Cerebellar cortex (tissue), 1 donor: ENCODE measurements at places on chromosomes 2 and 18.
A peak's percentile ranks its signal among the peaks of the same experiment; 100 is the strongest.

- no peak for DNase-seq
Observed at GRCh38 chr18:35778850-35779627, 193.4 kb upstream of the RMP24 start.

DNA sequence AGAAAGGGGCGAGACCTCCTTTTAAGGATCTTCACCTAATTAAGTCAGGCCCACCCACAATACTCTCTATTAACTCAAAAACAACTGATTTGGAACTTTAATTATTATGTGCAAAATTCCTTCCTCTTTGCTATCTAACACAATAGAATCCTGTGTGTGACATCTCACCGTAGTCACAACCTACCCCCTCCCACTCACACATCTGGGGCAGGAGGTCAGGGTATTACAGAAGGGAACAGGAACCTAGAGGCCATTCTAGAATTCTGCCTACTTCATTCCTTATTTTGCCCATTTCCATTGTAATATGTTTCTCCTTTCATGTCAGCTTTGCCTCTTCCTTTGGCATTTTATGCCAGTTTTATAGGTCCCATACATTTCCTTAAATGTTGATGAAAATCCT lies 829.3 kb upstream of the ID2 start:
- no peak for DNase-seq

DNA sequence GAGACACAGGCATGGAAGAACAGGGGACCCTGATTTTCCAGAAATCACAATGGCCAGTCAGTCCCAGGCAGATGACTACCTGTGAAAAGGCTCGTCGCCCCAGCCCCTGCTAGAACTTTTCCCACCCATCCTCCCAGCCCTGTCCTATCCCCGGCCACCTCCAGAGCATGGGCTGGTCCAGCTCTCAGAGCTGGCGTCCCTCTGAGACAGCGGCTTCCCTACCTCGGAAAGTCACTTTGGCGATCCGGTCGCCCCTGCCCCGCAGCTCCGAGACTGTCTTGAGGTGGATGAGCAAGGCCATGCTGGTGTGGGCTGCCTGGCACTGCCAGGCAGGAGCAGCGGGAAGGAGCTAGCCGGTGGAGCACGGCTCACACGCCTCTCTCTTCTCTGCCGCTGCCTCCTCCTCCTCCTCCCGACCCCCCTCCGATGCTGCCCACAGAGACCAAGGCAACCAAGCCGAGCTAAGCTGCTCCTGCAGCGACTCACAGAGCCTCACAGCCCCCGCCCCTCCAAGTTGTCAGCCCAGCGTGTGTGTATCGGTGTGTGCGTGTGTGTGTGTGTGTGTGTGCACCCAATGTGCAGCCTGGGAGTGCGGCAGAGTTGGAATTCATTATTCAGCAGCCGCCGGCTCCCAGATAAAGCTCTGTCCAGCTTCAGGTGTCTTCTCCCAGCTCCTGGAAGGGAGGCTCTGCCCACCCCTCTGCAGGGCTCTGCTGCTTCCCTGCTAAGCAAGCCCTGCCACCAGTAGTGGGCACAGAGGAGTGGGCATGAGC lies 80.5 kb upstream of the OTOF start:
- peak; percentile 15 for DNase-seq

DNA sequence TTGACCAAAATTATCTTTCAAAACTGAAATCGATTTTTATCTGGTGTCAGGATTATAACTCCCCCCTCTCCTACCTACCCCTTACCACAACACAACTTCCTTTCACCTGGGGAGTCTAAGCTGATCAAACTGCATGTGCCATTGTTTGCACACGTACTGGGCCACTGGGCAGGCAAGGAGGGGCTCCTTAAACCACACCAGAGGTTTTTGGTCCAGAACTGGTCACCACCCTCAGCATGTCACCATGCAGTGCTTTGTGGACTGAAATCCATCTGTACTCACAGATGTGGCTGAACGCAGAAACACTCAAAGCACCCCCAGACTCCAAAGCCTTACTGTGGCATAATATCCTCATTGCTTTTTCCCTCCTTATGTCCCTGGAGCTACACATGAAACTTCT lies 13.9 kb upstream of the ARHGAP25 start:
- no peak for DNase-seq

- DNase-seq, result no peak
Observed at GRCh38 chr2:231573096-231573495, 19.6 kb upstream of the TEX44 start.

- no peak for DNase-seq
Observed at GRCh38 chr2:41933585-41934320, 114.1 kb upstream of the PKDCC start.

DNA sequence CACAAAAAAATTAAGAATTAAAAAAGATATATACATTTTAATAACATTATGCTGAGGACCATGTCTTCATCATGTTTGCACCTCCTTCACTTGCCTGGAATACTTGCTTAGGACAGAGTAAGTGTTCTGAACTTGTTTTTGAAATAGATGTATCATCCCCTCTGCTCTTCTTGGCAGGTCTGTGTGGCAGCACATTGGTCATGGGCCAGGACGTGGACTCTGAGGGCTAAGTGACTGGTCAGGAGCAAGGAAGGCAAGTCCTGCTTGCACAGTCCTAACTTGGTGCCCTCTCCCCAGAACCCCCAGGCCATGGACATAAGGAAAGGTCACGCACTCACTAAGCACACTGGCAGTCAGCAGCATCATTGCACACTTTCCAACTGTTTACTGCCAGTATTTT lies 95.8 kb downstream of the PTPRM start:
- DNase-seq, result no peak

GRCh38 chr2:190443778-190444481 lies 35.8 kb downstream of the MFSD6 start:
- DNase-seq, result no peak

DNA sequence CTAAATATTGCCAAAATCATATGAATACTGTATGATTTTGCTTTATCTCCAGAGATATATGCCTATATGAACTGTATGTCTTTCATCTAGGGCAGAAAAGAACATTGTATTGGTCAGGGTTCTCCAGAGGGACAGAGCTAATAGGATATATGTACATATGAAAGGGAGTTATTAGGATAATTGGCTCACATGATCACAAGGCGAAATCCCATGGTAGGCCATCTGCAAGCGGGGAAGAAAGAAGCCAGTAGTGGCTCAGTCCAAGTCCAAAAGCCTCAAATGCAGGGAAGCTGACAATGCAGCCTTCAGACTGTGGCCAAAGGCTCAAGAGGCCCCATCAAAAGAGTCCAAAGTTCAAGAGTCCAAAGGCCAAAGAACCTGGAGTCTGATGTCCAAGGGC lies 209.9 kb downstream of the RNF144A start:
- no peak for DNase-seq

DNA sequence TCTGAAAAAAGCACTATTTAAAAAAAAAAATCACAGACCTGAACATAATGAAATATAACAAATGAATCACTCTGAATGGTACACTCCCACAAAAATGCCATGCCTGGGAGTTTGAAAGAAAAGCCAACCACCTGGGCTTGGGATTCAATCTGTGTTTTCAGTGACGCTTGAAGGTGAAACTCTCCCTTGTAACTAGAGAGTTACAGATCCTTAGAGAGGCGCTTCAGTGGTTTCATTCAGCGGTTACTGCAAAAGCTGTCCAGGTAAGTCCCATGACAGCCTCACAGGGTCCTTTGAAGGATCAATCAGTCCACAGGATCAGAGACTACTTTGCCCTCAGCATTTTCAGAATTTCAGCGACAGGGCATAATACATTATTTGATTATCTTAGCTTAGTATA lies 627.3 kb downstream of the IRS1 start:
- no peak for DNase-seq

GRCh38 chr2:240895656-240896388 lies at the start of gene MAB21L4:
MAB21L4 (minus strand) TSS chr2:240896156; CDS start chr2:240895997, 159 bp downstream.
- no peak for DNase-seq

DNA sequence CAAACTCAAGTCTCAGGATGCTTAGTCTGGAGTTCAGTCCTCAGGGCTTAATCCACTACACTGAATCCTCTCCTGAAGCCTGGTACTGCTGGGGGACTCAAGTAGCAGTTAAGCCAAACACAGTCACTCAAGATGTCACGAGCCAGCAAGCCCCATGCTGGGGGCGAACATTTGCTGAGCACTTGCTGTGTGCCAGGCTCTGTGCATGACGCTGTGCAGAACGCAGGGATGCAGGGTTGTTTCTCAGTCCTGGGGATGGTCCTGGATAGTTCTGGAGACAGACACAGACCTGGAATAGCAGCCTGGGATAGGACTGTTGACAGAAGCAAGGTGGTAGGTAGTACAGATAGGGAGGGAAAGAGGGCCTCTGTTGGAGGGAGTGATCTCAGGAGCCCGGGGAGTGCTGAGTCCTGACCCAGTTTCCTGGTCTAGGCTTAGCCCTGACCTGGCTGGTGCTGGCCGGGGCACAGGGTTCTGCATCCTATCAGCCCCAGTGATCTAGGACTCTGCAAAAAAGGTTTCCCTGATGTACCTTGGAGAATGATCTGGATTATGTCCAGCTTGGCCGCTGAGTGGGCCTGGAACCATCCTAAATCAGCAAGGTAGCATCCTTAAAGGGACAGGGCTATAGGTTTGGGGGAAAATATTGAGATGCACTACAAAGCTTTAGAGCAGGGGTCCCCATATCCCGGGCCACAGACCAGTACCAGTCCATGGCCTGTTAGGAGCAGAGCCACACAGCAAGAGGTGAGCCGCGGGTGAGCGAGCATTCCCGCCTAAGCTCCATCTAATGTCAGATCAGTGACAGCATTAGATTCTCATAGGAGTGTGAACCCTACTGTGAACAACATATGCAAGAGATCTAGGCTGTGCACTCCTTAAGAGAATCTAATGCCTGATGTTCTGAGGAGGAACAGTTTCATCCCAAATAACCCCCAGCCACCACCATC lies 54.7 kb upstream of the OTOF start:
- DNase-seq, result peak; percentile 85

DNA sequence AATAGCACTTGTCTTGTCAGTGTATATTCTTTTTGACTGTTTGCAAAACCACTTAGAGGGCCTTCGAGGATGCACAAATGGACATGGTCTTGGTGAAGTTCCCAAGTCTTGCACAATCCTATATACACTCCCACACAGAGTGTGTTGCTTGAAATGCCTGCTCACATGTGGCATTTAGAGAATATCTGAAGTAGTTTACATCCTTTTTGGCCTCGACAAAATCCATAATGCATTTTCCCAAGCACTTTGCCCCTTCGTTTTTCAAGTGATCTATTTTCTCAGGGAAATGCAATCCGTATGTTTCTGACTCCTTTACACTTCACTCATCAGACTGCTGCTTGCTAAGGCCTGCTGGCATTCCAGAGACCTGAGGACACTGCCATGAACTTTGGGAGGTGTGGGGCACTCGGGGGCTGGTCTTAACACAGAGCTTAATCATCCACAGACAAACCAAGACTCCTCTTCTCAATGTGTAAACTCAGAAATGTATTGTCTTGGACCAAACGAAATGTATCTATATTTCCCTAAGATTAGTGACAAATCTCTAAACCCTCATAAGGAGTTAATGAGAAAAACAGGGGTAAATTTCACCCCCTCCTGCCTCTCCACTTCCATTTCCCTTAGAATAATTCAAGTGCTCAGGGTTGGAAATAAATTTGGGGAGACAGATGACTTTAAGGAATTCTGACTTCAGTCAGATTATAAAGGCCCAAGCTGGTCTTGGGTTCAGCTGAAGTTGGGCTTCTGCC lies 219.3 kb upstream of the APCDD1 start:
- DNase-seq, result no peak

DNA sequence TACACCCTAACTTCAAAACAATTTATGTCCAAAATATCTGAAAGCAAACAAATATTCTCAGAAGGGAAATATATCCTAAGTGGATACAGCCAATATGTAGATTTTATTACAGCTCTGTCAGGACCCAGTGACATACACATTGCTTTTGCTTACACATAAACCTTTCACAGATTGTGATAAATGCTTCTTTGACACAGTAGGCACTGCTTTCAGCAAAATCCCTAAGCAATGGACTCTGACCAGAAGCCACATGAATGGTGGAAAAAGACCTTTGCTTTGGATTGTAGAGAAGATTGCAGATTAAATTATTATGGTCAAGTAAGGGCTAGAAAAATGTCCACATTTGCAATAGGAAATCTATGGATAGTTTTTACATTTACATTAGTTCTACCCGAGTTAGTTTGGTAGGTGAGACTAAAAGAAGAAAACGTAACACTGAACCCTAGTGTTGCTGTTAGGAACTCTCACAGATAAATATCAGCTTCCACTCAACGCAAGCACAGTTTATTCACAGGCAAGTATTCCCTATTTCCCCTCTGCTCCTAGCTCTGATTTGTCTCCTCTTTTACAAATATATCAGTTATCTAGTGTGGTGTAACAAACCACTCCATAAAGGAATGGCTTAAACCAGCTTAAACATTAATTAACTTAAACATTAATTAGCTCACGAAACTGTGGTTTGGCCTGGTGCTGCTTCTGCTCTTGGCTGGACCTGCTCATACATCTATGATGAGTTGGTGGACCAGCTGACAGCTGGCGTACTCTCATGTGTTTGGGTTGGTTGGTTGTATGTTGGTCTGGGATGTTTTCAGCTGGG lies 23.6 kb upstream of the SERPINE2 start:
- DNase-seq, result no peak

DNA sequence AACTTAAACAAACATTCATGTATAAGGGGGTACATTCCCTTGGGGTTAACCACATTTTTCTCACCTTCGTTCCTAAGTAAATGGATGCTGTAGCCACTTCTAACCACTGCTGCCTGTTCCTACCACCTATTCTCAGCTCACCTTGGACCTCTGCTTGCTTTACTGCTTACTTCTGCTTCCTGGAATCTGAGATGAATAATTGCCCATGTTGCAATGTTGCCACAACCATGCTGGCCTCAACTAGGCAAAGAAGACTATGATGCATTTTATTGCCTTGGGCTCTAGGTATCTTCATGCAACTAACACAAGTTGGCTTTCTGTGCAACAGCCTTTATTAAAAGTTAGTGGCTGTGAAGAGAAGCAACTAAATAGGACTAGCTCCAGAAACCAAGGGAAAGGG lies 106.3 kb upstream of the TCF4 start:
- DNase-seq, result no peak

GRCh38 chr2:237213315-237214022 lies 127.8 kb downstream of the COPS8 start:
- DNase-seq, result no peak

DNA sequence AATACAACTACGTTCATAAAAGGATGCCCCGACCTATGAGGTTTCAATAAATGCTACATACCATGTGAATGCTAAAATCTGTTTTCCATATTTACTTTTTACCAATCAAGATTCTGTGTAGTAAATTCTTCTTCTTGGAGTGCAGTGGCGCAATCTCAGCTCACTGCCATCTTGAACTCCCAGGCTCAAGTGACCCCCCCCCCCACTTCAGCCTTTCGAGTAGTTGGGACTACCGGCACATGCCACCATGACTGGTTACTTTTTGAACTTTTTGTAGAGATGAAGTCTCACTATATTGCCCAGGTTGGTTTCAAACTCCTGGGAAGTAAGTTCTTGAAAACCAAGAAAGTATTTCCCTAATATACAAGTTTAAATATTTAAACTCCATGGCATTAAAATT lies 14.4 kb upstream of the USP34 start:
- DNase-seq, result no peak

DNA sequence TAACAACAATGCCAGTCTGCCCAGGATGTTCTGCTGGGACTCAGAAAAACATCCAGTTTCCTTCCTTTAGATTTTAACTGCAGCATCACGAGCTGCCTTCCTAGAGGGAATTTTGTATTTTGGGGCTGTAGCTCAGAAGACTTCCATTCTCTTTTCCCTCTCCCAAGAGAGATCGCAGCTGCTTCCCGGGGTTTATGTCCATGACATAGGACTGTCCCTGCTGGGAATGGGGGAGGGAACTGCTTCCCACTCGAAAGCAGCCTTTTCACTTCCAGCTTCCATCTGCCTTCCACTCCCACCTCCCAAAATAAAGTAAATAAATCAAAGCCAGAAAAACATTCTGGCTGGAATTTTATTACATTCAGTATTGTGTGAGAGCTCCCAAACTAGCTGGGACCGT lies 52.4 kb downstream of the LIMS1 start:
- DNase-seq, result no peak

GRCh38 chr2:105517814-105518705 lies 119.2 kb upstream of the FHL2 start:
- peak; percentile 82 for DNase-seq
